IPS DF 19.7 (cell line): ENCODE measurements at places on chromosomes 1 and 21.

GRCh38 chr1:1349256-1350012 lies at the start of gene DVL1:
DVL1 (minus strand) TSS chr1:1349418; CDS start chr1:1349065, 353 bp downstream.
- no peak for DNase-seq

DNA sequence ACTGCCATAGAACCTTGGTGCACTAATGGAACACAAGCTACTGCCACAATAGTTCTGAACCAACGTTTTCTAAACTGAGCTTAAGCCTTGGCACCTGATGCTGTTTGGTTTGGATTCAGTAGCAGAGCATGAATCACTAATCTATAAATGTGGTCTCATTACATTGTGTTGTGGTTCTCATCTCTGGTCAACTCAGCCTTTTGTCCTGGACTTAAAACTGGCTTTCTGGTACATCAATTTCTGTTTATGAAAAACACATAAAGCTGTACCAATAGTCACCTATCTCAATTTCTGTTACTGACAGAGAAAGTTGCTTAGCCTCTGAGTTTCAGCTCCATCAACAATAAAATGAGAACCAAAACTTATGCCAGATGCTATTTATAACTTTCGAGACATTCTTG lies 197.5 kb upstream of the KIAA0040 start:
- DNase-seq: no peak

DNA sequence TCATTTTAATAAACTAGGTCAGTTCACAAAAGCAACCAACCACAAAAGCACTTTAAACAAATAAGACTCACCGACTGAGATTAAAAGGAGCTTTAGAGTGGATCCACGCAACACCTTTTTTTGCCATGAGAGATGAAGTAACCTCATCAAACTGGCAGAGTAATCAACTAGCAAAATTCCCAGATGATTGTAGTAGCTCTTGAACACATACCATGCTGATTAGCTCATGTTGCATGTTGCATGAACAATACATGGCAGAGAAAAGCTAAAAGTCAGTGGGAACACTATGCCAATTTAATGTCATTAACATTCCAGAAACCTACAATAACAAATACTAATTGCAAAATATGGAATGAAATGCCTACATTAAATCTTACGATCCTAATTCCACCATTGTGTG lies 4.1 kb downstream of the WARS2 start:
- DNase-seq: no peak

- no peak for DNase-seq
Measured at GRCh38 chr1:217211486-217211885, 419.4 kb downstream of the GPATCH2 start.

DNA sequence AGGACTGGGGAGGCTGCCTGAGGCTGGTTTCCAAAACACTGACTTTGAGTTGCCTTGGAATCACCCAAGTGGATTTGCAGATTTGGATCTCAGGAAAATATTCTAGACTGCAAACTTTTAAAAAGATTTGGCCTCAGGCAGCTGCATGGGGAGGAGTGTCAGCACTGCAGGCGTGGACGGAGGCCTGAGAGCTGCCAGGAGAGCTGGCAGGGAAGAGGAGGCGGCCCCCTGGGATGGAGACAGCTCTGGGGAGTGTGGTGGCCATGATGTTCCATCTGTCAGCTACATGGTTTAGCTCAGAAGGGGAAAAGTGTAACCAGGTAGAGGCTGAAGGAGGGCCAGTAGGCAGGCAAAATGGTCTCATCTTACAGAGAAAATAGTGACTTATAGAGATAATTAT lies 72.1 kb downstream of the VPS26C start:
- no peak for DNase-seq

DNA sequence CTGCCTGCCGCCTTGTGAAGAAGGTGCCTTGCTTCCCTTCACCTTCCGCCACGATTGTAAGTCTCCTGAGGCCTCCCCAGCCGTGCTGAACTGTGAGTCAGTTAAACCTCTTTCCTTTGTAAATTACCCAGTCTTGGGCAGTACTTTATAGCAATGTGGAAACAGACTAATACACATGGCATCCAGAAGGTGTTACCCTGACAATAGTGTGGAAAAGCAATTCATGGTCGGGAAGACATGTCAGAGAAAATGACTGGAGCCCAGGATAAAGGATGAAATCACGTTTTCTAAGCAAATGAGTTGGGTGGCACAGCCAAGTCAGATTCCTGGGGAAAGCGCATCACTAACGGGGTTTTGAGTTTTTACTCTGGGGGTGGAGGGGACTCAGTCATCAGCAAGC lies 76.4 kb downstream of the HLCS start:
- DNase-seq: no peak

DNA sequence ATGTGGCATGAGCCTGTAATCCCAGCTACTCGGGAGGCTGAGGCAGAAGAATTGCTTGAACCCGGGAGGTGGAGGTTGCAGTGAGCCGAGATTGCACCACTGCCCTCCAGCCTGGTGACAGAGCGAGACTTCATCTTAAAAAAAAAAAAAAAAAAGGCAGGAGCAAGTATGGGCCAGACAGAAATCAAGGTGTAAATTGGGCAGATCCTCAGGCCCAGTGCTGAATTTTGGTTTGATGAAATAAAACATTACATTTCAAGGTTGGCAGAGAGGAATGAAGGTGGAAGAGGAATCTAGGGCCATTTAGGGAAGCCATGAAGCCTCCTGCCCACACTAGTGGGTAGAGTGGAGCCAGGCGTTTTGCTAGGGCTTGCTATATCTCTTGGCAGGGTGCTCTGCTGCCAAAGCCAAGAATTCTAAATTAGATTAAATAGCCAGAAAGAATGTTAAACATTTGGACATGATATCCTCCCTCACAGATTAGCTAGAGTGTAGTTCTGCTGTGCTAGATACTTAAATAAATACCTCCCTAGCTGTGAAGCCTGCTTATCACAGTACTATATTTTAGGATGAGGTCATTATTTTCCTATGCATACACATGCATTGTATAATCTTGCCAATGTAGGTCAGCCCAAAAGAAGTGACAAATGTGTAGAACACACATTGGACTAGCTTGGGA lies 16.6 kb upstream of the LGALS8 start:
- DNase-seq: no peak

DNA sequence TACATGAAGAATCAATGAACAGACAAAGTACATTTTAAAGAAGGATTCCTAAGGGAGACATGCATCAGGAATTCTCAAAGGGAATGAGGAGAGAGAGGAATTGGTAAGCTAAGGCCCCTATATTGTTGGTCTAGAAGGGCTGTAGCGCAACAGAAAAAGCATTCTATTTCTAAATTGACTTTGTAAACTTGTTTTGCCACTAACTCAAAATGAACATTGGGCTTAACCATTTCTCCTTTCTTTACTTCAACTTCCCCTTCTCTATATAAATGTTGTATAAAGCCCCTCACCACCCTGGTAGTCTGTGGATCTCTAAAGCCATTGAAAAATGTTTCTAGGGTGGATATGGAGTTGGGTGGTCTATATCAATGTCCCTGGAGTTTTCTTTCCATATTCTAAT lies 20.4 kb upstream of the OR6N2 start:
- no peak for DNase-seq

DNA sequence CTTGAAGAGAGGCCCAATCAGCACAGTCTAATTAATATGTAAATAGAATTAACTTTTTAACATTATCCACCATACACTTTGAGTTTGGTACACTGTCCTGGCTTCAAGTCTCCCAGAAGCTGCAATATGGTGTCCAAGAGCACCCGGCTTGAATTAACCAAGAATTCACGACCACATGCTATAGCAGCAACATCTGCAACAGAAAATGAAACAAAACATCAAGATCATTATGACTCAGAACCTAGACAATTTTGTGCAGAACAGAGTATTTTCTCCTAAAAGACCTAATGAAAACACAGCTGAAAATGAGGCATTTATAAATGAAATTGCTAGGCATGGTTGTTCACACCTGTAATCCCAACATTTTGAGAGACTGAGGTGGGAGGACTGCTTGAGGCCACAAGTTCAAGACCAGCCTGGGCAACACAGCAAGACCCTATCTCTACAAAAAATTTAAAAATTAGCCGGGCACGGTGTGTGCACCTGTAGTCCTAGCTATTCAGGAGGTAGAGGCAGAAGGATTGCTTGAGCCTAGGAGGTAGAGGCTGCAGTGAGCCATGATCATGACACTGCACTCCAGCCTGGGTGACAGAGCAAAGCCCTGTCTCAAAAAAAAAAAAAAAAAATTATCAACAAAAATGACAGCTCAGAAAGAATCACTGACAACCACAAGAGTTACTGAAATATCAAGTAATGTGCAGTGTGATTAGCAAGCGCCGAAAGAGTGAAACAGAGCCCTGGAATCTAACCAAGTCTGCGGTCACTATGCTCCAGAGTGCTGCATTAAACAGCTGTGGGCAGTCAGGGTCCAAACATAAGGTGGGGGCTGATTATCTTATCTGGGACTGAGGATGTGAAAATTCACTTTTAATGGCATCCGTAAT lies 45.3 kb downstream of the HSF2BP start:
- DNase-seq: no peak

- DNase-seq: no peak
Measured at GRCh38 chr1:227941509-227942020, 6.2 kb downstream of the WNT9A start.

DNA sequence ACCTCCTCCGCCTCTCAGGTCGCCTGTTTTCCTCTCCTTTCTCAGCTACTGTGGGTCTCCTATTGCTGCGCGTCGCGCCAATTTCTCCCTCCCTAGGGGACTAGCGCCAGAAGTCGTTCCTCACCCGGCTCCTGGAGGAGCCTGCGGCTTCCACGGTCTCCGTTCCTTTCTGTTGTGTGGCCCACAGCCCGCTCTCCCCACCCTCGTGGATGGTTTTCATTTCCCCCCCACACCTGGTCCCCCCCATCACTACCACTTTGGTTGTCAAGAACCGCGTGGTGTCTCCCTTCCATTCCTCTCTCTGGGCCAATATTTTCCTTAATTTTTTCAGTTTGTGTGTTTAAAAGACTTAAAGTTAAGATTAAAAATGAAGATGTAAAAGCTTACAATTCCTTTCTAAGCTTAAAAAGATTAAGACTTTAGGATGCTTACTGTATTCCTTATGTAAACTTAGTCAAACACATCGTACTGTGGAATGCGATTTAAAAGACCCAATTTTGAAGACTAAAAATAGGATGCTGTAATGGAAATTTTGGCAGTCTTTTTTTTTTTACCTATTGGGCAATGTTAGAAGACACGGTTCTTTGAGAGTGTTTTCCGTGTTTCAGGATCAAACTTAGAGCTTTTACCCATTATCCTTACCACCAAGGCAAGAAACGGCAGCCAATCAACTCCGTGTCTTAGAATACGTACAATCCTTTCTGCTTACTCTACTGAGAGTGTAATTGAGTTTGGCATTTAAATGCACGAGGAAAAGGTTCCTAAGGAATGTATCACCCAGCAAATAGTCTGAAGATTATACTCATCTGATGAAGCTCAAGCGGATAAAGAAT lies 773 bp downstream of the CNST start:
- no peak for DNase-seq

GRCh38 chr21:42618707-42619102 lies 34.7 kb upstream of the PDE9A start:
- DNase-seq: no peak

GRCh38 chr21:15003463-15004135 lies 61.2 kb downstream of the NRIP1 start:
- no peak for DNase-seq

GRCh38 chr1:89907727-89908212 lies 86.9 kb downstream of the LRRC8D start:
- no peak for DNase-seq

GRCh38 chr1:156625436-156626078 lies 6.3 kb downstream of the HAPLN2 start:
- no peak for DNase-seq
